Glomerular endothelial cell (primary cell): ENCODE measurements at places on chromosomes 3 and 15.

DNA sequence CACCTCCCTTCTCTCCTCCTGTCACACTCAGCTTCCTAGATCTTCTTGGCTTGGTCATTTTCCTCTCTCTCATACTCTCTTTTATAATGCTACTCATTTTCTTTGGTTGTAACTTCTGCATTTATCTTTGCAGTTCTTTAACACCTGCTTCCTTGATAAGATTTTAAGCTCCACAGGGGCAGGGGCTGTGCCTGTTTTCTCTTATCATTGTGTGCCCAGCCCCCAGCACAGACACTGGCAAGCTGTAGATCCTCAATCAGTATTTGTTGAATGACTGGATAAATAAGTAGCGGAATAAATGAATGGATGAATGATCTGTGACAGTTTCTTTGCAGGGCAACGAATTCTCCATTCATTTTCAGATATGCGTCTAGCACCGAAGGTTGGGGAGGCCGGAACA is 64.3 kb upstream of the MEX3B start:
- DNase-seq = no peak

DNA sequence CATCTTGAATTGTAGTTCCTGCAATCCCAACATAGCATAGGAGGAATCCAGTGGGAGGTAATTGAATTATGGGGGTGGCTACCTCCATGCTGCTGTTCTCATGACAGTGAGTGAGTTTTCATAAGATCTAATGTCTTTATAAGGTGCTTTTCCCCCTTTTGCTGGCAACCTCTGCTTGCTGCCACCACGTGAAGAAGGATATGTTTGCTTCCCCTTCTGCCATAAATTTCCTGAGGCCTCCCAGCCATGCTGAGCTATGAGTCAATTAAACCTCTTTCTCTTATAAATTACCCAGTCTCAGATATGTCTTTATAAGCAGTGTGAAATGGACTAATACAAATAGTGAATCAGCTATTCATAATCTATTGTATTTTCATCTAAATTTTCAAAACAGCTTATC is 537.3 kb downstream of the EPHA3 start:
- DNase-seq = no peak

GRCh38 chr15:63870487-63871209 is 36.9 kb upstream of the HERC1 start:
- DNase-seq = no peak

DNA sequence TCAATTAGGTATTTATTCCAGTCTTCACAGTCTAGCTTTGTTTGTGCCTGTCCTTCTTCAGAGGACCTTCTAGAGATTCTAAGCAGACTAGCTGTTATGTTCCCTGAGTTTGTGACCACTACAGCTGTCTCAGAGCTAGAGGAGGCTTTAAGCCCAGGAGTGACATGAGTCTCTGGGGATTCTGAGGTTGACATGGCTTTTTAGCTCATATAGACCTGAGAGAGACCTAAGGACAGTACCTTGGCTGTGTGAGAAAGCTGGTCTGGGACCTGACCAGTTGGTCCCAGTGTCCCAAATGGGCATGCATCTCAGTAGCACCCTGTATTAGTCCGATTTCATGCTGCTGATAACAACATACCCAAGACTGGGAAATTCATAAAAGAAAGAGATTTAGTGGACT is 330.2 kb downstream of the DIPK2A start:
- DNase-seq = no peak
